ENCODE measurements at places on chromosomes 1 and 21.

DNA sequence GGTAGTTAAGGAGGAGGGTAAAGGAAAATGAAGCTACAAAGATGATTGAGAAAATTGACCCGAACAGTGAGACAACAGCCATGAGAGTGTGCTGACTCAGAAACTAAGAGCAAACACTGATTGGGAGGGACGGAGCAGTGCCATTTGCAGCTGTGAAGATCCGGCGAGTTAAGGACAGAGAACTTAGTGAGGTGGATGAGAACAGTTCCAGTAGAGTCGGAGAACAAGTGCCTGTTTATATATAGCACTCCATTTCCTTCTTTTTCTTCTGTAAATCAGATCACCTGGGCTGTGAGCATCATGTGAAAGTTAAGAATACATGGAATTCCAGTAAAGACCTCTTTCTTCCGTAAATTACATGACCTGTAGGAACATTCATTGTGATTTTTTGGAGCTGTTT is 145.7 kb downstream of the KCNK2 start:
- DNase-seq, result no peak

GRCh38 chr1:8481650-8482380 is 163.9 kb downstream of the SLC45A1 start:
- DNase-seq, result no peak

GRCh38 chr21:41709965-41710822 is 56.7 kb downstream of the RIPK4 start:
- DNase-seq, result no peak

GRCh38 chr1:53902235-53903138 is 8.5 kb downstream of the DIO1 start:
- DNase-seq, result no peak

GRCh38 chr21:38590449-38591217 is 92.4 kb upstream of the ERG start:
- no peak for DNase-seq

- DNase-seq, result no peak
Measured at GRCh38 chr1:55257958-55258357, 42.8 kb upstream of the USP24 start.

DNA sequence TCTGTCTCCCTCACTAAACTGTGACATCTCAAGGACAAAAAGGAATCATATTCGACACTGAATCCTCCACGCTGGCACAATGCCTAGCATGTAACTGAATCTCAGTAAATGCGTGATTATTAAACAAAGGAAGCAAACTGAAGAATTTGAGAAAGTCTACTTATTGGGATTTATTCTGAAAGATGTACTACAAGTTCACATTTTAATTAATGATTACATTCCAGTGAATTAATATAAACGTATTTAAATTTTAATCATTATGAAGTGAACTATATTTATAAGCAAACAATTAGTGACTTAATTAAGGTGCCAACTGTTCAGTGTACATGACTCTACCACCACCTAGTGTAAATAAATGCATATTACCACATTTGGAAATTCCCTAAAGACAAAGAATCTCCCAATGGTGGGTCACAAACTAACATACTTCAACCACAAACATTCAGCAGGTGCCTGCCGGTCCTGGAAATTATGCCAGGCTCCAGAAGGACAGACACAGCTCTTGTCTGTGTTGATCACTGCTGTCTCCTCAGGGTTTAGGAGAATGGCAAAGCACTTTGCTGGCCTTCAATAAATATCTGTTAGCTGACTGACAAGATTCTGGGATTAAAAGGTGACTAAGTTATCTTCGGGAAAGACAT is 56.3 kb downstream of the SMYD3 start:
- DNase-seq, result peak; percentile 35

DNA sequence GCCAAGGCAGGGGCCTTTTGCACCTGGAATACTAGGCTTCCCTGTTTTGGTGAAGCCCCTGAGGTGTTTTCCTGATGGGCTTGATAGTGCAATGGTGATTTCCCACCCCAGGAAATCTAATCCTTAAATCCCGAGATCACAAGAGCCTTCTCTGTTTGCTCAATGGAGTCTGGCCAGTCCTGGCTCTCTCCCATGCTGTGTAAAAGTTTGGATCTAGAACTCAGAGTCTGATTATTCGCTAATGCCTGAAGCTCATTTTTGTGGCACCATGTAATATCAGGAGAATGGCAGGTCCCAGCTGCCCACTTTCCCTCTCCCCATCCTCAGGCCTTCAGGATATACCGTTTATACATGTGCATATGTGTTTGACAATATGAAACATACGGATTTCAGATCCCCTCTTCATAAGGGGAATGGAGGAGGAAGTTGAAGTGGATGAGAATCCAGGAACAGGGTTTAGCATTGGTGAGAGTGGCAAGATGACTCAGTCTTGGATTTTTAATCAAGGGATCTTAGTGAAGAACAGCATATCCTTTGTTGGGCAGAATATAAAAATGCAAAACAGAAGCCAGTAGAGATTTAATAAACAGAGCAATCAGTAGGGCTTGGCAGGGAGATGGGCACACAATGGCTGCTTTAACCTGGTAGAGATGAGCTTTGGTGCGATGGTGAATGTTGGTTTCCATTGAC is 62.1 kb downstream of the CLIC6 start:
- DNase-seq, result no peak

DNA sequence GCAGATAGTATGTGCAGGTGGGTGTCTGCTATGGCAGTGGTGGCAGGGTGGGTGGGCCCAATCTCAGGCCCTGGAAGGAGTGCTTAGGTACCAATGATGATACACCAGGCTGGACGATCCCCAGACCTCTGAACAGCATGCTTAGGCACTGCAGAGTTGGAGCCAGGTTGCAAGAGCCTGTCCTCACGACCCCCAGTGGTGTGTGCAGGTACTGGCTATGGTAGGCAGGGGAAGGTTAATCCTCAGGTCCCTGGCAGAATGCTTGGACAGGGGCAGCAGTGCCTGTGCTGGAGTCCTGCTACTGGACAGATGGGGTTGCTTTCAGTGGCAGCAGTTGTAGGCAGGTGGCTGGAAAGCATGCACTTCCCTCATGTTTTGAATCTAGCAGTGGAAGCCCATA is 100.5 kb upstream of the NEK7 start:
- peak; percentile 9 for DNase-seq

GRCh38 chr1:30329802-30330557 is 393.4 kb downstream of the MATN1 start:
- DNase-seq, result peak; percentile 83

DNA sequence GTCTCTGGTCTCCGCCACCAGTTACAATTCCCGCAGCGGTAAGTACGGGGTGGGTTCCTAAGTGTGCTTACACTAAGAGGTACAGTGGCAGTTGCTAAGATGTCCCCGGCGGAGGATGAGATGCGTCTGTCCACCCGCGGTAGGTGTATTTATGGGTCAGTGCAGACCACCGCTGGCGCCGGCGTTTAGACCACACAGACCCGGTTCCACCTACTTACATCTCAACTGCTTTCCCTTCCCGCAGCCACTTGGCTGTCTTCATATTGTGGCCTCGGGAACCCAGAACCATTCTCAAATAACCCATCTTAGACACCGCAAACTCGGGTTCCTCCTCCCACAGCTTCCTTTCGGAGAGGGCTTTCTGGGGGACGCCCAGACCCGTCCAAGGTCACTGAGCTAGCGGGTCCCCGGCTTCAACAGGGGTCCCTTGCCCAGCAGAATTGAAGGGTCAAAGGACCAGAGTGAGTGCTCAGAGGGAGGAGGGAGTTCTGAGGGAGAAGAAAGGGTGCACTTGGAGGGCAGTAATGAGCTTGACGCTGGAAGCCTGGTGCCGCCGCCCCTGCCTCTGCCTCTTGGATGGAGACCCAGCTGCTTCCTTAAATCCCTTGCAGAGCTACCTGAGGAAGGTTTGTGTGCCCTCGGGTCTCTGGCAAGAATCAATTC is 8.6 kb downstream of the NR5A2 start:
- DNase-seq, result peak; percentile 64

DNA sequence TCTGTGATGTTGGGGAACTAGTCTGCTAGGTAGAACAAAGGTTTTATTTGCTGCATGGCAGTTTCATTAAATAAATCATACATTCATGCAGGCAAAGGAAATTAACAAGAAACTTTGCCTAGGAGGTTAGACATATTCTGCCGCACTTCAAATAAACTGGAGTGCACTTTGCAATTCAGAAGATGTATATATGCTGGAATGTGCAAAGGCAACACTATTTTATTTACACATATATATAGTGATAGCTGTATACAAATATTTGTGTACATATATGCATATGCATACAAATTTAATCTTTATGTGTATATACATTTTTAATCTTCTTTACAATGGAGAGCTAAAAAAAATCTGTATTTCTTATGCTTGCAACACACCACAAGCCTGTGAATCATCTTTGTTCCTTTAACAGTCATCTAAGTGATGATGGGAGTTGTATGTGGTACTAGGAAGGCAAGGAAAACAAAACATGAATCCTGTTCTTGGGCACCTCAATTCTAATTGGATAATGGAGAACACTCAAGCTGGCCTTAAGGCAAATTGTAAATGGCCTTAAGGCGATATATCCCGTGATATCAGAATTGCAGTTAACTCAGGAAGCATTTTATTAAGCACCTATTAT is 605.8 kb upstream of the CAMK1G start:
- no peak for DNase-seq

- no peak for DNase-seq
Measured at GRCh38 chr1:210500831-210501230, 172.1 kb downstream of the HHAT start.

GRCh38 chr1:226691247-226691646 is 47.8 kb downstream of the ITPKB start:
- DNase-seq, result no peak

Data from H7 (cell line).